DMS79 (cell line): ENCODE measurements at places on chromosomes 2 and 18.

GRCh38 chr2:204583773-204584172 is 38.5 kb downstream of the PARD3B start:
- no peak for DNase-seq

DNA sequence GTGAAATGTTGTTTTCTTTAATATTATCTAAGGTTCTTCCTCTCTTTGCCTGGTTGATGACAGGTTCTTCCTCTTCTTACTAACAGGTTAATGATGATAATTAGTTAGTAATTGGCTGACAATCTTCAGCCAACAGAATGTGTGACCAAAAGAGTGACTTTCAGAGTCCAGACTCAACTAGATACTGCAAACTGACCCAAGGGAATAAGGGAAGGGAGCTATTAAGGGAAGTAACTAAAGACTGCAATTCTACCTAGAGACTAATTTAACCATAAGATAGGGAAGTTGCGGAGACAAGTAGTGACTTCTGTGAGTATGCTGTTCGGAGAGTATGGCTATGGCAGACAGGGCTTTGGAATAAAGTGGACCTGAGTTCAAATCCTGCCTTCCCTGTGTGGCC is 127.3 kb upstream of the TACR1 start:
- DNase-seq: no peak

DNA sequence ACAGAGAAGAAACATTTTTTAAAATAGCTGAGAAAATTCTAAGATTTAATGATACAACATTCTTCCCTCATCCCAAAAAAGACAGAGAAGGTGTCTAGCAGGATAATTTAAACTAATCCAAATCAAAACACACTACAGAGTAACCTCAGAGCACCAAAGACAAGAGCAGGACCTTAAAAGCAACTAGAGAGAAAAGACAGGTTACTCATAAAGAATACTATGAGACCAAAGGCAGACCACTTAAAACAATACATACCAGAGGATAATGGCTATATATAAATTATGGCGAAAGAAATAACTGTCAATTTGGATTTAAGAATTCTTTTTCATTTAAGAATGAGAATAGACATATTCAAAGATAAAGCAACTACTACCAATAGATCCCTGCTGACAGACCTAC is 40.0 kb downstream of the HDLBP start:
- DNase-seq: no peak

DNA sequence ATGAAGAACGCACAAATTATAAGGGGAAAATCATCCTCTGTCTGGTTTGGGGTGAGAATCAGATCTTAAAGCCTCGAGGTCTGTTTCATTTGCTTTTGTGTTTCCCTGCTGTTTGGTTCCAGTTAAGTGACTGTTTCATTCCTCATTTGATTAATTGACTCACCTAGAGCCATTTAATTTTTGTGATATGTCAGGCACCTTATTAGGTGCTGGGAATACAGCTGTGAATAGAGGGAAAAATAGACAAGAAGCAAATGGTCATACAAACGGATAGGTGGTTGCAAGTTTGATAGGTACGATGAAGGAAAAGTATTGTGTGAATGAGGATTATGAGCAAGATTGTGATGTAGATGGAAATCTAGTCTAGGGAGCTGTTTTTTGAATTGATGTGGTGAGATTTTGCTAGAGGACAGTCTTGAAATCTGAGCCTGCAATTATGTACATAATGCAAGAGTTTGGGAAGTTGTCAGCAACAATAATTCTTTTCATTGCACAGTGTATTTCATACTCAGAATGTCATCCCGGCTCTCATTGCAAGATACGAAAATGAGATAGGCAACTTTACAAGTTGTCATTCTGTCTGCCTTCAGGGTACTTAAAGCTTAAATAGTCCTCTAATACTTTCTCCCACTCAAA is 2.2 kb downstream of the ACSL3 start:
- DNase-seq: no peak
